OCI-M1 (cell line): ENCODE measurements at places on chromosomes 4 and X.

DNA sequence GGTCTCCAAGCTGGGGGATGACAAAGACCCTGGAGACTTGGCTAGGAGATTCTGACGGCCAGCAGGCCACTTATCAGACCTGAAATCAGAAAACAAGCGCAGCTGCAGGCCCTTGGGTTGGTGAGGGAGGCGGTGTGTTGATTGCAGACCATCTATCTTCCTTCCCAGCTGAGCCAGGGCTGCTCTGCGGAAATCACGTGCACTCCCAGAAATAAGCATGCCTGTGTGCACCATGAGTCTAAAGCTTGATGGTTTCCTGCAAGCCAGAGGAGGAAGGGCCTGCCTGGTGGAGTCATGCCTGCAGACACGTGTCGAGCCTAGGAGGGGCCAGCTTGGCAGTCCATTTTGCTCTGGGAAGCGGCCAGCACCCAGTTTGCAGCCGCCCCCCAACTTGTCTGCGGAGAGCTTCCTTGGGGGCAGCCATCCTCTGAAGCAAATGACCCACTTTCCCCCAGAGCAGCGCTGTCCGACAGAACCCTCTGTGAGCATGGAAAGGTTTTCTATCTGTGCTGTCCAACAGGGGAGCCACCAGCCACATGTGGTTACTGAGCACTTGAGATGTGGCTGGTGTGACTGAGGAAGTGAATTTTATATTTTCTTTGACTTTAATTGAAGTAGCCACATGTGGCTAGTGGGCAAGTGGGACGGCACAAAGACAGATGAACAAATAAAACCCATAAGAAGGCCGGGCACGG is 175.7 kb upstream of the BCOR start:
- DNase-seq = peak; percentile 76

DNA sequence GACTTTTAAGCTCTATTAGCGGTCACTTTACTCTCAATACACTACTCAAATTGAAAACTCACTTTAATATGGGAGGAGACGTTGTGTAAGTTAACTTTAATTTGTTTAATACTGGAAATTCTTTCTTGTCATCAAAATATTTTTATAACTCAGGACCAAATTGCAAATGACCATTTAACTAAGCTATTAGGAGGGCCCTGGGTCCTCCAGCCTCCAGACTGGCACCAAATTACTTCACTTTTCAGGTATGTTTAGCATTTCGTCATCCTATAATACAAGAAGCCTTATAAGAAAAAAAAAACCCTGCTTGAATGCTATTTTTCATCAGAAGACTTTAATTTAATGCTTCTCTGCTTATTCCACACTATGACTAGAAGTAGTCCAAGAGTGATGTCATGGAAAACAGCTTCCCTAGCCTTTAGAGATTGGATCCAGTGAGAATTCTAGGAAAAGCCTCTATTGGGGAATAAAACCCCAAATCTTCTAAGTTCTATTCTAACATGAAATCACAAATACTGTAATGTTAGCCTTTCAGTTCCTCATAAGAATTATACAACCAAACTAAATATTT is 6.6 kb downstream of the KLHL15 start:
- no peak for DNase-seq

- DNase-seq = peak; percentile 34
Observed at GRCh38 chr4:77194366-77194765, 37.4 kb downstream of the CCNG2 start.

DNA sequence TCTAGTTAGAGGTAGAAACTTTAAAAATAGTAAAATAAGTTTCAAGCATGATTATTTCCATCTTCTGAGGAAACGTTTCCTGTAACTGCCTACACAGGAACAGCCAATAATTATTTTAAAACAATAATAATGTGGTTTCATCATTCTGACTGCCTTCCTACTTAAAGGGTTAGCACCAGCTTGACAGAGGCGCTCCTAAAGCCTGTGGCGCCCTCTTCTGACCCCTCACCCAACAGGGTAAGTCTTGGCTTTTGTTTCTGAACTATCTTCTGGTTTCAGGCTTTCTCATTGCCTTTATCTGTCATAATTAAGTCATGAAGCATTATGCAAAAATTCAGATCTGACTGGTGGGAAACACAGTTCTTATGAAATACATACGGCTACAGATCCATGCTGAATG is 96.7 kb downstream of the ITM2A start:
- DNase-seq = peak; percentile 83

DNA sequence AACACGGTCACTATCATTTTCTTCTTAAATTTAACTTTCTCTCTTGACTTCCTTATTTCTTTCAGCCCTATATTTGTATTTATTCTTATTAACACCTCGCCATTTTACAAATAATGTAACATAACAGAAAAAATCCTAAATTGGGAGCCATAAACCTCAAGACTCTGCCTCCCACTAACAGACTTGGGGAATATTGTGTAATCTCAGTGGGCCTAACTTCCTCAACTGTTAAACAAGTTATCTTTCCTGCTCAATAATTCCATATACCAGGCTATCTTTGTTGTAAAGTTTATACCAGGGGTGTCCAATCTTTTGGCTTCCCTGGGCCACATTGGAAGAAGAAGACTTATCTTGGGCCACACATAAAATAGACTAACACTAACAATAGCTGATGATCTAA is 26.2 kb downstream of the PRSS12 start:
- peak; percentile 22 for DNase-seq

GRCh38 chr4:28350485-28350884 is 1489.8 kb downstream of the STIM2 start:
- DNase-seq = no peak

DNA sequence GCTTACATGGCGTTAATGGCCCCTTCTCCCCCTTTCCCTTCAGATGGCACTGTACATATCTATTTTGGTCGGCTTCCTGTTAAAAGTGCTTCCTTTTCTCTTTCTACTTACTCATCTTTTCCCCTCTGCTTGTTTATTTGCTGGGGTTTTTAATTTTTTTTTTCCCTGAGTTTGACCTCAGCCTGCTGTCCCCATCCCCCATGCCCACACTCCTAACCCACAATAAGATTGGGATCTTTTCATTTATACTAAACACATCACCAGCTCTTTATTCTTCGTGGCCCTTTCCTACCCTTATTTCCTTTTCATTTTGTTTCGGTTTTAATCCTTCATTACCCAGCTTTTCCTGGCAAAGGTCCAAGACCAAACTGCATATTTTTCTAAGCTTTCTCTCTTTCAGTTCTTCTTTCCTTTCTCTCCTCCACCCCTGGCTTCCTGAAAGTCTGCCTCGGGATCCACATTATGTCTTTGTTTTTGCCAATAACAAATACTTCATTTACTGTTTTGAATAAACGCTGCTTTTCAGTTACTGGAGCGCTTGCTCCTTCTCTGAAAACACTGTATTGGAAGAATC is 152.0 kb upstream of the USP9X start:
- DNase-seq = peak; percentile 92

DNA sequence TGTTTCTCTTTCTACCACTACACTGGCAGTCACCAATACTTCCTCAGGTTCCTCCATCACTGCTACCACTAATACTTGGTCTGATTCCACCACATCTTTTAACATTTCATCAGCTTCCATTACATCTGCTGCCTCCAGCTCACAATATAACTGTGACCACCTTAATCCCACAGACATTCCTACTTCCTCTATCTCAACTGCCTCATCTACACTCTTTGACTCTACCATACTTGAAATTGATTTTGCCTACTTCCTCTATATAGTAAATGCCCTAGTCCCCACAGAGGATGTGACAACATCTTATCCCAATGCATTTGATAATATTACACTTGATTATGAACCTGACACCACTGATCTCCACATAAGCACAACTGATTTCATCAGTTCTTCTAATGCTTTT is 29.0 kb downstream of the OPRPN start:
- peak; percentile 28 for DNase-seq

GRCh38 chr4:74453829-74454742 is 9.2 kb downstream of the AREG start:
- DNase-seq = no peak

DNA sequence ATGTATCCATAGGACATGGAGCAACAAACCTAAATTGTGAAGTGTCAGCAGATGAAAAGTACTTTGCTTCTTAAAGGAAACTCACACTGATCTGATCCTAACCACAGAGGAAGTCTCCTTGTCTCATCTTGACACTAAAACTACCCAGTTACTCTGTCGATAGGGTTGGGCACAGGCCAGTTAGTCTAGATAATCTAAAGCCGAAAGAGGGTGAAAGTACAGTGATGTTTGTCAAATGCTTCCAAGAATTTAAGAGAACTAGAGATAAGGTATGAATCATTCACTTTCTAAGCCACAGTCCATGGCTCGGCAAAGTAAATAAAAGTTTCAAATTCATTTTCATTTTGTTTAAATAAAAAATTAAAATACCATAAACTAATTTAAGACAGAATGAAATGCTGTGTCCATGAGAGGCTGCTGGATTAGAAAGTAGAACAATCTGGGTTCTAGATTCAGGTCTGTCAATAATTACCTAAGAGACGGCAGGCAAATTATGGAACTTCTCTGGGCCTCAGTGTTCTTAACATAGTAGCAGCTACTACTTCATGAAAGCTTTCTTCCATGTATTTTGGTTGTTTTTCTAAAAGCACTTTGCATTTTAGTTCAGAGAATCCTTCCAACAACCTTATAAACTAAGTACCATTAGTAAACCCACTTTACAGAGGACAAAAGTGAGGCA is 176.7 kb downstream of the LDB2 start:
- peak; percentile 91 for DNase-seq

- DNase-seq = no peak
Observed at GRCh38 chrX:13365161-13365560, 45.3 kb upstream of the ATXN3L start.

DNA sequence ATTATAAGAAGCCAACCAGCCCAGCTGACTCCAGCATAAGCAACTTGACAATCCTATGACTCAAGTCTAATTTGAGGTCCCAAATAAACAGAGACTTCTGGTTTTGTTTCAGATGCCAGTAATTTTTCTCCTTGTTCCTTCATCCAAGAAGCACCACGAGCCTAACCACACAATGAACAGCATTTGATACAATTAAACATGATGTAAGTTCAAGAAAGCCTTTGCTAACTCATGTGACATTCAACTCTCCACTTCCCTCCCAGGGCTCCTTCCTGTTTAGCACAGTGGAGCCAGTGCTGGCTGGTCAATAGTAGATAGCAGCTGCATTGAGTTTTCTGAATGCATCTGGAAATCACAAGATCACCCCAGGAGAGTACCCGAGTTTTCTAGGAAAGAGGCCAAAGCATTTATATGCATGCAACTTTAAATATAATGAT is 206.3 kb downstream of the ARHGAP24 start:
- peak; percentile 96 for DNase-seq

DNA sequence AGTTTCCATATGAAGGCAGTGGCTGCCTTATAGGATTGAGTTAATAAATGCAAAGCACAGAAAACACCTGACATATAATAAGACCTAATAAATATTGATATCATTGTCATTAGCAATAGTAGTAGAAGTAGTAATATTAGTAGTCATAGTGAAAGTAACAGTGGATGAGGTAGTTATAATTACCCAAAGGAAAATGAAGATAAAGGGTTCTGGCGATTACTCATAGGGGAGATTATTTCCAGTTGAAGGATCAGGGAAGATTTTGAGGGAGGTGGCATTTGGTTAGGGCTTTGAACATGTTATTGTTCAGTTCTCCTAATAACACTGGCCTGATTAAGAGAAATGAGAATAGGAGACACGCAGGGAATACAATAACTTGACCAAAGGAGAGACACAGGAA is 131.9 kb upstream of the GPRIN3 start:
- DNase-seq = no peak

GRCh38 chr4:59223292-59223941 is 1976.7 kb upstream of the ADGRL3 start:
- DNase-seq = no peak

- DNase-seq = no peak
Observed at GRCh38 chr4:76969941-76970529, 20.5 kb downstream of the SEPTIN11 start.

DNA sequence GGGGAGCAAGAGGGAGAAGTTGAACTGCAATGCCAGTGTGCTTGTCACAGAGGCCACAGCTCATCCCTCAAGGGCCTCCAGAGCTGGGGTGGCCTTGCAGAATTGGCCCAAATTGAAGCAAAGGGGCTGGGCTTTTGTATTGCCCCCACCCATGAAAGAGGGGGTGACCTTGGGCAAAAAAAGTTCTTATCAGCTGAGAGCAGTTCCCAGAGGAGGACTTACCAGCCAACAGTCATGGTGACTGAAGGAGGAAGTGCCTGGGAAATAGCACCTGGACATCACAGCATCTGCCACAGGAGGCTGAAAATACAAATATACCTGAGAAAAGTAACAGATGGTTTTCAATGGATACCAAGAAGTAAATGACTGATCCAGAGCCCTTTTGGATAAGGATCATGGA is 262.4 kb downstream of the MID1IP1 start:
- DNase-seq = no peak

- peak; percentile 80 for DNase-seq
Observed at GRCh38 chr4:174591243-174592021, 69.1 kb upstream of the HPGD start.

DNA sequence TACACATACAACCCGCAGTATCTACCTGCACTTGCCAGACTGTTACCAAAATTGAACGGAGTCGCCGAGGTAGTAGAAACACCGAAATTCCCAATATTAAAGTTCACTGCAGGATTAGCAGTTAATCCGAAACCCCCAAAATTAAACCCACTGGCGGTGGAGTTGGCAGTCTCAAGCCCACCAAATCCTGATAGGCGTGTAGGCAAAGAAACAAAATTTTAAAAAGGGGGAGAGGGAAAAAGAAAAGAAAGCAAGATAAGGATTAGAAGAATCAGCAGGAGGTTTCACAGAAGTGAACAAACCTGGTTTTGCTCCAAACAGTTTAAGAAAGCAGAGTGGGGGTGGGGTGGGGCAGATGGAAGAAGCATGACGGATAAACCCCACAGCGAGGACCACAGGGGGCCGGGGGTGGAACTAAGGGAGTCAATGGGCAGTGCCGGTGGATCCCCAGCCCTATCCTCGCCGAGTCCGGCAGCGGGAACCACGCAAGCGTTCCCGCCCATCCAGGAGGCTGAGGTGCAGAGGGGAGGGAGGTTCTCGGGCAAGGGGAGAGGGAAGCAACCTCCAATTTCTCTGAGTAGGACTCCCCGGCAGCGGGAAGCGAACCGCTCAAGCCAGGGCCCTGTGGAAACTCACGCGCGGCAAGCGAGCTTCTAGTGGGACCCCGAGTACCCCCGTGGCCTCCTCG is 599 bp downstream of the NUP54 start:
- DNase-seq = peak; percentile 87

DNA sequence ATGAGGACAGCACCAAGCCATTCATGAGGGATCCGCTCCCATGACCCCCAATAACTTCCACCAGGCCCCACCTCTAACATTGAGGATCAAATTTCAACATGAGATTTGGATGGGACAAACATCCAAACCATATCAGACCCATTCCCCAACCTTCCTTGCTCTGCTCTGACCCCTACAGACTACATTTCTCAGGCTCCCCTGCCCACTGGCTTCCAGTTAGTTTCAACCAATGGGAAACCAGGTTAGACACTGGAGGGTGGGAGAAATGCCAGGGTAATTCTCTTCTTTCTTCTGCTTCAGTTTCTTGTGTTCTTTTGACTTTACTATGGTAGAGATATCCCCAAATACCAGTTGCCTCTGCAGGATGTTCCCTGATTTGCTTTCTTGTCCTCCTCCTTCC is 125.7 kb downstream of the CLCN4 start:
- DNase-seq = no peak
